Occipital lobe (tissue), 3 donors: ENCODE measurements at places on chromosomes 6 and 20. TPM values are rescaled to one million over a fixed set of nuclear protein-coding genes. Genes with fewer than 3 reads are reported as not detected.

GRCh38 chr20:64212755-64213154, 42.8 kb upstream of the PCMTD2 start:
- DNase-seq, result no peak

DNA sequence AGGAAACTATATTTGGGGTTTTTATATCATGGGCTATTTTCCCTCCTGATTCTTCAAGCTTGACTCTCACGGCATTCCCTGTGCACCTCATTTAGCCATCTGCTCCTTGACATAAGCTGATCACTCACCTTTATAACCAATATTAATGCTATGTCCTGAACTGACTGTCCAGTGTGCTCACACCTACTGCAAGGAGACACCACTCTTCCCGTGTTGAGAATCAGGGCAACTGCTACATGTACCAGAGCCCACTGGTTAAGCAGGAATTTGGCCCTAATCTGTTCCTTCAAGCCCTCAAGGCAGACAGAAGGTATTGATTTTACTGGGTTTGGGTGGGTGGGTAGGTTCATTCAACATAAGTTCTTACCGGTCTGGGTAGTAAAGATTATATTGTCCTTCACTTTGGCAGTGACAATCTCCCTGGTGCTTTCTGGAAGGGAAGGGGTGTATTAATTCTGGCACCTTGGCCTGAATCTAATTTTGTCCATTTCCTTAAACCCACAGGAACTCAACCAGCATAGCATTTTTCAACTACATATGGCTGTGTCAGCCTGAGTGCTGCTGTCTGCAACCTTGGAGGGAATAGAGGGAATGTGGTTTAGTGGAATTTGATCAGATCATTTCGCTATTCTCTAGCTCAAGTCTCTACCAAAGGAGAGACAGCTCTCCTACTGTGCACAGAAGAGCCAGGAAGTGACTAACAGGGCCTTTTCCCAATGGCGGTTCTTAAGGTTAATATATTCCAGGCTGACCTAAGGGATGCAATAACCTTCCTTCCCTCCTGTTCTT, 293.2 kb downstream of the BTBD9 start:
- no peak for DNase-seq

The HNF4A gene
- not detected for total RNA-seq

The EBF4 gene
- total RNA-seq, result 10.5 TPM

The ROS1 gene
- total RNA-seq, result under 0.01 TPM

GRCh38 chr6:25279748-25280343, 672 bp downstream of the CARMIL1 start:
- DNase-seq, result no peak

- peak; percentile 78 for DNase-seq
Observed at GRCh38 chr6:149454346-149454848, 30.4 kb downstream of the ZC3H12D start.

DNA sequence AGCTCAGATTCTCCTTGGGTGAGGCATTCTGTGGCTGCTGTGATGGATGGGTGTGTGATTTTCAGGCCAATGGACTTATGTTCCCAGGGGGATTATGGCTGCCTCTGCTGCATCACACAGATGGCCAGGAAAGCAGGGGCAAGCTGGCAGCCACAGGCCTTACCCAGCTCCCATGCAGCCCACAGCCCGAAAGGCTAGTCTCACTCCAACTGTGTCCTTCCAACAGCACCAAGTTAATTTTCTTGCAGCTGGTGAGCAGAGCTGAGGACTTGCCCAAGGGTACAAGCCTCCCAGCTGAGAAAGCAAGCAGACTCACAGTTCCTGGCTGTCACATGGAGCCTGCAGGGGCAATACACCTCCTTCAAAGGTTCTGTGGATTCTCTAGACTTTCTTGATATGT, 155.2 kb upstream of the KHDRBS2 start:
- no peak for DNase-seq

DNA sequence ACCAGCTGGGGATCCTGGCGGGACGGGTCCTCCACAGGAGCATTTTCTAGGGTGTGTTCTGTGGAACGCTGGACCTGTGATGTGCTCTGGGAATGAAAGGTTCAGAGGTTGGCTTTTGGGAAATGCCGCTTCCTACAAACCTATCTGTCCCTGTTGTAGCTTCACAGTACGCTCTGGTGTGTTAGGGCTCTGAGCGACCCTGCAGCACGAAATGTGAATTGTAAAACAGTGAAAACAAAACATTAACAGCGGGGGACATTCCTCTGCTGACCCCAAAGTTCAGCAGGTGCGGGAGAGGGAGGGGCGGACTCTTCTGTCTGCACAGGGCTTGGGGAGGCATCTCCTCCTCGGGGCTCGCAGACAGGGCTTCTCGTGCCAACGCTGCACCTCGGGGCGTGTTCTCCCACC, 155.9 kb downstream of the NRN1 start:
- DNase-seq, result no peak

The TINAG gene
- 0.16 TPM for total RNA-seq
